ENCODE measurements at places on chromosomes 4 and X. TPM values are rescaled to one million over a fixed set of nuclear protein-coding genes. Genes with fewer than 3 reads are reported as not detected.

GRCh38 chr4:183823434-183823833 lies 81.7 kb upstream of the STOX2 start:
- DNase-seq = no peak

SFRP2 gene
- total RNA-seq = not detected

ANKRD50 gene
- total RNA-seq = 0.15 TPM

DNA sequence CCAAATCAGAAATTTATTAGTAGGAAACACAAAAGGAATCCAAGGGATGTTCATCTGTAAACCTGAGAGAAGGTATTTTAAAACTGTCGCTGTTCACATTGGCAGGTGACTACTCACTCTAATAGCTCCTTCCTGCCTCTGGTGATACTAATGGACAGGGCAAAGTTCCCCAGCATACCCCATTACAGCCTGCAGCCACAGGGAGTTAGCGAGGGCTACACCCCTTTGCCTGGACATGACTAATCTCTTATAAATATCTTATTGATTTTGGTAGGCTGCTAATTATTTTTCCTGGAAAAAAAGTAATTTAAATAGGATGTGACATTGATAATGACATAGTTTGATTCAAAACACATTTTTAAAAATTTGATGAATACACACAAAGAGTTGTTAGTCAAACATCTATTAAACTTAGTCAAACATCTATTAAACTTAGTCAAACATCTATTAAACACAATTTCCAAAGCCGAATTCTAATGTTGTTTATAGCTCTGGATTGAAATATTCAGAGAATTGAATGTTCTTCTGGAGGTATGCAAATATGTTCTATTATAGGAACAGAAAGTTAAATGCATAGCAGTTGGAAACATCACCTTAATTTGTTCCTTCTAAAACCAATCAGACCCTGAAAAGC lies 83.0 kb upstream of the CBR4 start:
- DNase-seq = no peak

SPANXC gene
- not detected for total RNA-seq

TEX11 gene
- not detected for total RNA-seq

TSPAN5 gene
- 15.9 TPM for total RNA-seq

GRCh38 chrX:20061855-20062254 lies 54.9 kb downstream of the MAP7D2 start:
- no peak for DNase-seq

- no peak for DNase-seq
These were observed 184.4 kb downstream of the TENM3 start for GRCh38 chr4:182427554-182427953.

DNA sequence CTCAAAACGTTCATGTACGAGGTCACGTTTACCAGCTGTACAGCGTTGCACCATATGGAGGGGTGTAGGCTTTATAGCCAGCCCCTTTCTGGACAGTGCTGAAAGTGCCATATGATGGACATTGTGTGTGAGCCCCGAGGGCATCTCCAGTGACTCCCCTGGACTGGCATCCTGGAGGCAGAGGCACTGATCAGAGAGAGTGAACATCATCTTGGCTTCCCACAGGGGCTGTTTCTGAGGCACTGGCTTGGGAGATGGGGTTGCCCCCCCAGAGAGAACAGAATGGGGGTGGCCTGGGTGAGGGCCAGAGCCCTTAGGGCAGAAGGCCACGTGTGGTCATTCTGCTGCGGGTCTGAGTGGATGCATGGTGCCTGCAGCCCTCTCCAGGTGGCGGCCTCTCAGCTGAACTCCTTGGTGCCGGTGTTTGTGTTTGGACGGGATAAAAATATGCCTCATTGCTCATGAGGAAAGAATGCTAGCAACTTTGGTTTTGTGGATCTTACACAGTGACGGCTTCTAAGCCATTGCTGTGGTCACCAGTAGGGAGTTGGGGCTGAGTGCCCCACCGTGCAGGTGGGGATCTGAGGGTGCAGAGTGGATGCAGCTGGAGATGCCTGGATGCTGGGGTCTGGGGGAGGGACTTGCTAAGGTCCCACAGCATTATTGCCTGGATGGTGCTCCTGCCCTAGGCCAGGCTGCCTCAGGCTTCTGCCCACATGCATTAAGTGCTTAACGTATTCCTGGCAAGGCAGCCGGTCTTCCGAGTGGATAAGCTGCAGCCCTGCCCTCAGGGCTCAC lies 3.4 kb downstream of the WFS1 start:
- DNase-seq = no peak

DNA sequence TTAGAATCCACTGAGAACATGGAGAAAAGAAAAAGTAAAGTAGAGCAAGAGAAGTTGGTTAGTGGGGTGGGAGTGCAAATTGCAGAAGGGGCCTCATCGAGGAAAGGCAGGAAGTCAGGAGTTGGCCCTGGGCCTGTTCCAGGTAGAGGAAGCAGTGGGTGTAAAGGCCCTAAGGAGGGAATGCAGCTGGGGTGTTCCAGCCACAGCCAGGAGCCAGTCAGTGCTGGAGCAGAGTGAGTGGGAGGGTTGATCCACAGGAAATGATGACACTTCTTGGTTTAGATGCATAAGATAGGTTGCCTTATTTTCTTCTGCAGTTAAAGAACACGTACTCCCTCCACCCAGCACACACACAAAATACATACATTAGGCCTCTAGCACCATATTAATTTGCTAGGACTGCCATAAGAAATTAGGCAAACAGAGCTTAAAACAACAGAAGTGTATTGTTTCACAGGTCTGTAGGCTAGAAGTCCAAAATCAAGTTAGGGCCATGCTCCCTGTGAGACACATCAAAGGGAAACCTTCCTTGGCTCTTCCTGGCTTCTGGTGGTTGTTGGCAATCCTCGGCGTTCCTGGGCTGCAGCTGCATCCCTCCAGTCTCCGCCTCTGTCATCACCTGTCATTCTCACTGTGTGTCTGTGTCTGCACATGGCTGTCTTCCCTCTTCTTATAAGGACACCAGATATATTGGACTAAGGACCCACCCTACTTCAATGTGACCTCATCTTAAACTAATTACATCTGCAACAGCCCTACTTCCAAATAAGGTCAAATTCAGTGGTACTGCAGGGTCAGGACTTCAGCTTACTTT lies 205.9 kb downstream of the AASDH start:
- no peak for DNase-seq
